ENCODE measurements at places on chromosomes 4 and X. TPM values are rescaled to one million over a fixed set of nuclear protein-coding genes. Genes with fewer than 3 reads are reported as not detected.
A peak's percentile ranks its signal among the peaks of the same experiment; 100 is the strongest.

DNA sequence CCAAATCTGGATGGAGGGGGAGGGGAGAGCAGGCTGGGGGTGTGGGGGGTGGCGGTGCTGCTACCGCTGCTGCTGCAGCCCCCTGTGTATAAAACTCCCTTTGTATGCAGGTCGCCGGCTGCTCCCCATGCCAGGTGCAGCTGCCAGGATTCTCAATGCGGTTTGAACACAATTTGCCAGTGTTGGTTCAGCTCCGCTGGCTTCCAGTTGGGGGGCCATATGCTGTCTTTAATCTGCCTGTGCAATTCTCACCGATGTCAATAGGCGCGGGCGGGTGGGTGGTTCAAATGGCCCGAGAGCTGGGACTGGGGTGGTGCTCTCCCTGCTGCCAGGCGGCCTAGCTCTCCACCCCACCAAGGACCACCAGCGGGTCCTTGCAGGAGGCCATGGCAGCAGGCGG, 257.6 kb downstream of the BCOR start:
- DNase-seq = no peak

DNA sequence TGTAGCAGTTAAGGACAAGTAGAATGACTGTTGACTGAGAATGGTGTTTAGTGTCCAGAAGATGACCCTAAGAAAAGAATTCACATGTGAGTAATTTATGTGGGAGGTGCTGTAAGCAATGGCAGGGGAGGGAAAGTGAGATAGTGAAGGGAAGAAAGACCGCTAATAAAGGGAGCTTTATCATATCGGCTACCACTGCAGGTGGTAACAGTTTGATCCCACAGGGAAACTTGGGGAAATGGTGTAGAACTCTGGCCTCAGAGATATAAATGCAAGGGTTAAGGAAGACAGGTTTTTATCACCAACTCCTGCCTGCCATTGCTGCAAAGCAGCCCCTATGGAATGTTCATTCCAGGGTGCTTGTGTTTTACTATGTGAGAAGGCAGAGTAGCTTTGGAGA, 489.6 kb downstream of the STPG2 start:
- no peak for DNase-seq

DNA sequence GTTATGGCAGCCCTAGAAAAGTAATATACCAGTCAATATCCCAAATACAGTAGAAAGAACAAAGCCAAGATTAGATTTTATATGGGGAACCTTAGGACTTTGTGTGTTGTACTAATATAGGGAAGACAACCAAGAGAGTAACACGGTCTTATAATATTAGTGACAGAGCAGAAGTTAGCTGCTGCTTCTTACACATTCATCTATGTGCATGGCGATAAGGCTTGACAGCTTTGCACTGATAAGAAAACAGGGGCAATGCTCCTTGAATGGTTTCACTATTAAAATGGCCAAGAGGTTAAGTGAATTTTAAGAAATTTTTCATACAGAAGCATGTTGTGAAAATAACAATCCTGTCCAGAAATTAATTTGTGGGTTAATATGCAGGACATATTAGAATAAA, 521.6 kb downstream of the CCSER1 start:
- no peak for DNase-seq

DNA sequence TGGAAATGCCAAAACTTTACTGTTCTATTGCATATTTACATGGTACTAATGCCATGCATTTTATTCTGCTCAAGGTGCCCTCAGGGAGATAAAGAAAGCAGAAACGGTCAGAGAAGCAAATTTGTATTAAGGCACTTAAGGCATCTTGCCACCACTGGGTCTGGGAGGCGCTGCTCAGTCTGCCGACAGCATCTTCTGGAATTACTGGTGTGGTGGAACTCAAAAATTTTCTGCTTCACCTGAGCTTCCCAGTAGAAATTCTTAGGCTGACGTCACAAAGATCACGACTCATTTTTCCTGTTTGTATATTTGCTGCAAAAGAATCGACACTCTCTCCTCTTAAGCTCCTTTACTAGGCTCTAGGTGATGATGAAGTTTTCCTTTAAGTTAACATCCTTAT, 3.0 kb downstream of the RASSF6 start:
- no peak for DNase-seq

The GRSF1 gene
- total RNA-seq = 87.4 TPM

GRCh38 chrX:13223868-13224567, 95.8 kb downstream of the ATXN3L start:
- DNase-seq = no peak

The MAGEA9 gene
- total RNA-seq = not detected

DNA sequence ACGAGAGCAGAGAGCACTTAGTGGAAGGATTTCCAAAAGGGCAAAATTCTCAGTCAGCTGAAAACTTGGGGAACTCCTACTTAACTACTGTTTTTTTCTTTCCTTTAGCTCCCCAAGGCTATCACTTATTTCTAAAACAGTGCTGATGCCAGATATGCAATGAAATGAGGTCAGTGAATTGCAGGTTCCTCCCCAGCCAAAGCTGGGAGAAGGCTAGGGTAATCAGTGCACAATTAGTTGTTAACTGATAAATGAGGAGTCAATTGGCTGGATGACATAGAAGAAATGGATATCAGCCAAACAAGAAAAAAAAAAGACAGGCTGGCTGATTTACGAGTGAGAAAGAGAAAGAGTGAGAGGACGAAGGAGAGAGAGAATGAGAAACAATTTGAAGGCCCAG, 195.6 kb downstream of the GPC3 start:
- DNase-seq = no peak

- DNase-seq = peak; percentile 4
Observed at GRCh38 chr4:1047976-1048772, 36.7 kb downstream of the FGFRL1 start.

DNA sequence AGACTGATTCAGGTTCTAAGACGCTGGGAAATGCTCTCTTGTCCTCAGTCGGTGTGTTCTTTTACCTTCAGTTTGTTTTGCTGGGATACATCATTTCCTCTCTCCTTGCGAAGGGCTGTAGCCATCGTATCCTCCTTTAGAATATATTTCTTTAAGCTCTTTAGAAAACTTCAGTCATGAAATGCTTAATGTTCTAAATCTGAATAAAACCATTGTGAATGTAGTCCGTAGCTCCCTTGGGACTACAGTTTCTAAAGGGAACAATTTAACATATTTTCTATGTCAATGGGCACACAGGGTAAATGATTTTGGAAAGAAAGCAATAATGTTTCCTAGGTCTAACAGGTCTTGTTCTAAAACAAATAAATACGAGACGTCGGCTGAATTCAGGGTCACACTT, 40.6 kb downstream of the STOX2 start:
- DNase-seq = no peak

Data from neural progenitor cell (in vitro differentiated cells).